Foreskin melanocyte (primary cell): ENCODE measurements at places on chromosomes 5 and 9.

- no peak for DNase-seq
Observed at GRCh38 chr5:174500636-174501035, 223.7 kb upstream of the MSX2 start.

- no peak for DNase-seq
Observed at GRCh38 chr5:155982354-155982753, 344.6 kb upstream of the SGCD start.

GRCh38 chr5:145544401-145544800 is 290.7 kb downstream of the PRELID2 start:
- DNase-seq = no peak

GRCh38 chr5:151903243-151903653 is 21.4 kb downstream of the GLRA1 start:
- no peak for DNase-seq

- DNase-seq = no peak
Observed at GRCh38 chr5:148619484-148619883, 34.8 kb downstream of the HTR4 start.

- DNase-seq = peak; percentile 88
Observed at GRCh38 chr9:21626493-21626892, 144.4 kb upstream of the IFNE start.

DNA sequence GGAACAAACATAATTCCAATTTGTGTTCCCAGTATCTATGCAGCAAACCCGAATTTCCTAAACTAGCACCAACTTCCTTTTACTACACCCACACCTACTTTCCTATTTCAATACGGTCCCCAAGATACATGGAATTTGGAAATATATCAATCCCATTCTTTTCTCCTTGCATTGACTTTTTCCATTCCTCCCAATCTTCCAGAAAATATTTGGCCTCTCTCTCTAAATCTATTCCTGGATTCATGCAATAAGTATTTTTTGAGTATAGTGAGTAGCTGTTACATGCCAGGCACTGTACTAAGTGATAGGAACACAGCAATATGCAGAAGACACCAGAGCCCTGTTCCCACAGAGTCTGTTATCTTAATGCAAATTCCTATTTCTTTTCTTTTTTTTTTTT is 216.2 kb upstream of the PIK3R1 start:
- DNase-seq = no peak

DNA sequence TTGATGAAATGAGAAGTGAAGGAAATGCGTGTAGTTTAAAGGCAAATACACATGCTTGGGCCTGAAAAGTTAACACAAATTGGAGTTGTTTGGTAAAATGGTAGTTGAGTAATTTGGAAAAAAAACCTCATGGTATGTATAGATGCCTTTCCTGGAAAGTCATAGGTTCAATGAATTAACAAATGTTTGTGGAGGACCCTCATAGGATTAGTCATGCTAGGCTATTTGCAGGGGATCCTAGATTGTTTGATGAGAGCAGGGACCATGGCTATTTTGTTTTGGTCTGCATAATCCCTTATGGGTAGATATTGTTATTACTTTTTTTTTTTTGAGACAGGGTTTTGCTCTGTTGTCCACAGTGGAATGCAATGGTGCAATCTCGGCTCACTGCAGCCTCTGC is 93.5 kb upstream of the NR3C1 start:
- DNase-seq = no peak

DNA sequence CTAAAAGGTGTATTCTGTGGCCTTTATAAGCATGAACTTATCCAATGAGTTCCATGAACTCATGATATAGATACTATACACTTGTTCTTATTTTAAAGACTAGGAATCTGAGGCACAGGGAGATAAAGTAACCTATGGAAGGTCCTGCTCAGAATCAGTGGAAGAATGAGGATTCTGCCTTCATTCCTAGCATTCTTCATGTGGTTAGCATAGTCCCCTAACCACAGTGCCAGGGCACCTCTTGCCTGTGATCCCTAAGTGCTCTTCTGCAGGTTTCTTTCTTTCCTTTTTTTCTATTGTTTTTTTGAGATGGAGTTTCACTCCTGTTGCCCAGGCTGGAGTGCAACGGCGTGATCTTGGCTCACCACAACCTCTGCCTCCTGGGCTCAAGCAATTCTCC is 174.1 kb downstream of the C9orf152 start:
- no peak for DNase-seq

DNA sequence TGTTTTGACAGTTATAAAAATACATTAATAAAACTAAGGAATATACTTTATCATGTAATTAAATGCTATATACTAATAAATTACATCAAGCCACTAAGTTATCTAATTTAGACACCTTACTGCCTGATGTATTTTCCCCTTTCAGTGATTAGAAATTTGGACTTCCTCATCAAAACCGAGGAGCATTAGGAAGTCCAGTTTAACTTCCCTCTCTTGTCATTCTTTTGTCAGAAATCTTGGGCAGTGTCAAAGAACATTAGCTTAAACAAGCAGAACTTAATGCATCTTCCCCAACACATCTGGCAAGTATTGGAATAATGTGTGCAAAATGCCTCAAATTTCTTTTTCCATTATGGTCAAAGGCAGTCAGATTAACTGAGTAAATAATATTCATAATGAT is 81.6 kb downstream of the PLPP1 start:
- DNase-seq = no peak

GRCh38 chr9:101421653-101422065 is 13.9 kb downstream of the ALDOB start:
- DNase-seq = no peak

GRCh38 chr9:76810377-76810957 is 46.2 kb downstream of the PCA3 start:
- DNase-seq = peak; percentile 81

- no peak for DNase-seq
Observed at GRCh38 chr5:172556262-172556661, 84.8 kb upstream of the NEURL1B start.

- DNase-seq = no peak
Observed at GRCh38 chr9:108052431-108053080, 563.0 kb upstream of the KLF4 start.

- no peak for DNase-seq
Observed at GRCh38 chr5:59157068-59157467, 574.2 kb downstream of the RAB3C start.

- no peak for DNase-seq
Observed at GRCh38 chr9:34037626-34038025, 11.1 kb downstream of the UBAP2 start.

DNA sequence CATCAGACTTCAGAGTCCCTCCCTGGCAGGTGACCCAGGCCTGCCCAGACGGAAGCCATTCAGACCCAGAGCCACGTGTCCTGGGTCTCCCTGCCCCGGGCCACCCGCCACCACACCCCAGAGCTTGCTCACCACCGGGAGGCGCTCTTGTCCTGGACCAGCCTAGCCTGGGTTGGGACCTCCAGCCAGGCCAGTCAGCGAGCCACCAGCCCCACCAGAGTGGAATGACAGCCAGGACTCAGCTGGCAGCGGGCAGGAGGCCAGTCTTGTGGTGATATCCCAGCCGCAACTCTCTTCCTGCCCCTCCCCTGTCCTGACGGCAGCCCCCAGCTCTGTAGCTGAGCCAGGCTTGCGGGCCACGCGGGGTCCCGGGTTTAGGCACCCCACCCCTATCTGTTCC is 1.7 kb upstream of the PTGDS start:
- no peak for DNase-seq

GRCh38 chr5:115179394-115180164 is 9.9 kb upstream of the TRIM36 start:
- peak; percentile 2 for DNase-seq

DNA sequence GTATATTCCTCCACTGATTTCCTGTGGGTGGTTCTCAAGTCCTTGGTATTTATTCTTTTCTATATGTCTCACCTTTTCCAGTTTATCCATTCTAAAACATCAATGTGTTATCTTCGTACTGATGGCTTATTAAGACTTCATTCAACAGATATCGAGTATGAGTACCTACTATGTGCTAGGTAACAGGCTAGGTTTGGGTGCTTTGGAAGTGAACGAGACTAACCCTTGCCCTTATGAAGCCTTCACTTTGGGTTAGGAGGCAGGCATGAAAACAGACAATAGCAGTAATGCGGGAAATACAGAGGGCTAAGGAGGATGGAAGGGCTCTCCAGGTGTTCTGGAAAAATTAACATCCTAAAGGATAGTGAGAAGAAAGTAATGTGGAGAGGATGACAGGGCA is 53.4 kb downstream of the AQP7 start:
- no peak for DNase-seq
